ENCODE measurements at places on chromosomes 5 and 9.

DNA sequence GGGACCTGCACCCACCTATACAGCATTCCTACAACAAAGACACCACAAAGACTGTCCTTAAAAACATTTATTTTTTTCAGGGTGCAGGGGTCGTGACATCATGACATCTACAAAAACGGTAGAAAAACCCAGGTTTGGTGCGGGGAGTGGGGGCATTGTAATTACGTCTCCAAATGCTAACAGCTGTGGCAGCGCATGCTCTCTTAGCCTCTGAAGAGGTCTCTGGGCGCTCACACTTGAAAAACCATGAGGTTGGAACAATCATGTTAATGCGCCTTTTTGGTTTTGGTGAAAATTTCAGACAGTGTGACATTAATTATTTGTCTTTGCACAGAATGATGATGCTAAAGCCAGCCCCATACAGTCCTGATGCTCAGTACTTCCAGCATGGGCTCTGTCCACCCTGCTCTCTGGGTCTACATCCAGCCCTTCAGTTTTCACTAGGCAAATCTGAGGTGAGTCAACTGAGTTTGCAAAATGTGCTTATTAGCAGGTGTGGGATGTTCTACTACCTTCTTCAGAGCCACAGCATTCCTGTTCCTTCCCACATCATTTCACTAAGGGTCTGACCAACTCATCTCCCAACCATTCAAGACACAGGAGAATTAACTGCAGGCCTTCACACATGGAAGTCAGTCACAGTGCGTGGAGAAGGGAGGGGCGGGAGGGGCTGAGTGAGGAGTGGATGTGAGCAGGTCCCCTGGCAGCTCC lies 14.1 kb downstream of the ALDH1B1 start:
- no peak for DNase-seq

- DNase-seq, result no peak
Observed at GRCh38 chr5:110817459-110817858, 78.7 kb downstream of the SLC25A46 start.

GRCh38 chr5:6194261-6194875 lies 184.0 kb downstream of the MED10 start:
- DNase-seq, result no peak

DNA sequence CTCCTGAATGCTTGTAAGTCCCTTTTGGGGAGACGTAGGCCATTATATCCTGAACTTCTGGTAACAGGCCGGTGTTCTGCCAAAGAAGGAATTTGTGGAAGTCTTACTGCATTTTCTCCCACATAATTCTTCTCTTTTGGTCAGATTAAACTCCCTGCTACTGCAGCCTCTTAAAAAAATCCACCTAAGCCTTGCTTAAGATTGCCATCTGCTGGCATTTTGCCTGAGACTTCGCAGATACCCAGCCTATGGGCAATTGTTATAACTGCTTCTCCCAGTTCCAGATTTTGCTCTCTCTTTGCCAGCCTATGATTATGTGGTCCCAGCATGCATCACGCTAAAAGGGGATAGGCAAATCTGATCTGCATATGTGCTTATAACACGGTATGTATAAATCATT lies 391.6 kb upstream of the CHD1 start:
- no peak for DNase-seq

DNA sequence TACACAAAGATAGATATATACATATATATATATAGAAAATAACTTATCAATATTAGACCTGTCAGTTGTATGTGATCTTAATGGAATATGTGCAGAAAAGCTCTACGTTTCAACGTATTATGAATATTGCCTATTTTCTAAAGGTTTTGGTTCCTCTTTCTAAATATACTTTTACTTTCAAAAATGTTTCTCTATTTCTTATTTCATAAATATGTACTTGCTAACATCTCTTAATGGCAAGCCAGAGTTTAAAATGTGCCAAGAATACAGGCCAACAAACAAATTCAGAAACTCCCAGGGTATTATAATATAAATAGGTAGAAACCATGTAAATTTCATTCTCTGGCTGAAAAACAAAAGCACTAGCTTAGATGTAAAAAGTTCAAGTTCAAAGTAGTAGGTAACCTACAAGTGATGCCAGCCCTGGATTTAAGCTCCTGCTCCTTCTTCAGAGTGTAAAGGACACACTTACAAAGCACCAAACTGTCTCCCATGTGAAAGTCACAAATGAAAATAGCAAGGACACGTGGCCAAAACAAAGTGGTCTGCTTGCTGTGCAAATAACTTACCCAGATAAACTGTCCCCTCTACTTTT lies 685.1 kb upstream of the DMAC1 start:
- no peak for DNase-seq

DNA sequence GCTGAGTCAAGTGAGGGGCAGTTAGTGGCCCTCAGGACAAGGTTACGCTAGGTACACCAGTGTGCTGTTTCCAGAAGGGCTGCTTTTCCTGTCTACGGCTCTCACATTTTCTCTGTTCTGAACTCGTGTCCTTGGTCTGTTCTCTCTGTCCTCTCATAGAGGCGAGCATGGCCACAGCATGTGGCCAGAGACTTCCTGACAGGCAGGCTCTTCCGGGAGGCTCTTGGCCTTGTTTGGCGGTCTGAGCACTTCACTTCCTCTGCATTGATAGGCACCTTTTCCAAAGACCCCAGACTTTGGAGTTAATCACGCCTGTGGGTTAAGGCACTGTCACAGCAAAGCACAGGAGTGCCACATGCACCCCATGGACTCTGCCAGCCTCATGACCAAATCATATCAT lies 1.2 kb downstream of the CKMT2 start:
- no peak for DNase-seq

- no peak for DNase-seq
Observed at GRCh38 chr5:32222723-32223470, 48.8 kb upstream of the GOLPH3 start.

- peak; percentile 14 for DNase-seq
Observed at GRCh38 chr9:31119890-31120454, 1264.5 kb upstream of the ACO1 start.

GRCh38 chr5:120017513-120017912 lies 388.2 kb downstream of the FAM170A start:
- DNase-seq, result no peak

GRCh38 chr5:71600783-71601182 lies 13.6 kb downstream of the MCCC2 start:
- DNase-seq, result no peak

DNA sequence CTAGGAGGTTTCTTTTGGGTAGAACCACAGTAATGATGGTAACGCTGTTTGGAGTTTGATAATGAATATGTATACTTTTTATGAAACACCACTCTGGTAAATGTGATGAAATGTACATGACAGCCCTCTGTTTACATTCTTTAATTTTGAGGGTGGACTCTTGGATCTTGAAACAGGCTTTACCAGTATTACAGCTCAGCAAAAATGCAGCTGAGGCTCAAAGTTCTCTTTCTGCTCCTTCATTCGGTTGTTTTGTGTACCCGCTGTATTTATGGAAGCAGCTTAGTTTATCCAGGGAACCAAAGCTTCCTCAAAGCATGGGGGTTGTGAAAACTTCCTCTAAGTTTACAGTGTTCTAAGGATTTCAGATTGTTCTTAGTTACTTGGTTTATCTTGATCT lies 11.1 kb downstream of the GAPVD1 start:
- DNase-seq, result no peak

- DNase-seq, result no peak
Observed at GRCh38 chr5:41809128-41809527, 61.1 kb downstream of the OXCT1 start.

DNA sequence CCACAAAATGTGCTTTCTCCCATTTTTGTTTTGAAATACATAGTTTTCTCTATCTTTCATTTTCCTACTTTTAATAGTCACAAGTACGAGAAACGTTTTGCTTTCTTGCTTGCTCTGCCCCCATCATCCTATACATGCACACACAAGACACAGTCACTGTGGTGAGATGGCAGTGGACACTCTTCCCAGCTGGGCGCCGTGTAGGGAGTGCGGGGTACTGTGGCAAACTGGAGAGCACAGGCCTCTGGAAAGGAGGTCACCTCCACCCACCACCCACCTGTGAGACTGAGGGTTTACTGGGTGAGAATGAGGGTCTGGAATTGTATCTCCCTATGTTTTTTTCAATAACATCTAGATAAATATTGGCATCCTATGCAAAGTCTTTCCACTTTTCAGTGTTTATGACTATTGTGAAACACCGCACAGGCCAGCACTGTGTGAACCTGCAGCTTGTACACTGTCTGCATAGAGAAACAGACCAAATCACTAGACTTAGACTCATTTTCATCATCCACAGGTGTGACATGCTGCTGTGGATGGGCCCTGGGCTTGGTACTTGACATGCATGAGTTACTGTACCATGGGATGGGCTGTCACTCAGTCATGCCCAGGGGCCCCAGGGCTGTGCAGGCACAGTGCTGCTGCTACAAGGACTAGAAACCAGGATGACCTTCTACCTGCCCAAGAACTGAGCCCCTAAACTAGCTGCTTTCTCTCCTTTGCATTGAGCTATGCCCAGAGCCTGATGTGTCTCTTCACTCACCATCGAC lies 118.1 kb upstream of the LMX1B start:
- DNase-seq, result no peak

GRCh38 chr9:134742822-134743535 lies 101.4 kb downstream of the COL5A1 start:
- DNase-seq, result no peak

- no peak for DNase-seq
Observed at GRCh38 chr5:141623186-141623585, 4.4 kb upstream of the DIAPH1 start.

DNA sequence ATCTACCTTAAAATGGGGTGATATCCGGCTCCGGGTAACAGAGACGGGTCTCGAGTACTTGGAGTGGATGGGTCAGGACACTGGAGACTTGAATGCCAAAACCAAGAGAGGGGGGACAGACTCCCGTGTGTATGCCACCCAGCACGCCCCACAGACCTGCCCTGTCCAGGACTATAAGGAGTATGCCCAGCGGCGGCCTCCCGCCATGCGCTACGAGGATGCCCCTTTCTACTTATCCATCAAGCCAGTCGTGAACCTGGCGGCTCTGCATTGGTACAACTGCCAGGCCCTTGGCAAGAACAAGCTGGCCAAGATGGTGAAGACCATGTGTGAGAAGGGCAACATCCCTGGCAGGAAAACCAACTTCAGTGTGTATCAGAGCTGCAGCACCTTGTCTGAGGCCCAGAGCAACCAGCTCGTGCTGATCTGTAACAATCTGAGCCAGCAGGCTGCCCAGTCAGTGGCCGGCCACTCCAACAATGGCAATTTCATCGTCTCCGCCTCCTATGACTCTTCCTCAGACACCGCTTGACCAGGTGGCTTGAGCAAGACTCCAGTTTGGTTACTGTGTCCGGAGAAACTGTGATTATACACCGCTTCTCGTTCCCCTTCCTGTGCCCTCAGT lies 99.4 kb downstream of the INIP start:
- DNase-seq, result no peak

GRCh38 chr5:98709681-98710080 lies 63.8 kb upstream of the RGMB start:
- DNase-seq, result no peak

- no peak for DNase-seq
Observed at GRCh38 chr9:3018691-3019230, 174.9 kb upstream of the PUM3 start.

DNA sequence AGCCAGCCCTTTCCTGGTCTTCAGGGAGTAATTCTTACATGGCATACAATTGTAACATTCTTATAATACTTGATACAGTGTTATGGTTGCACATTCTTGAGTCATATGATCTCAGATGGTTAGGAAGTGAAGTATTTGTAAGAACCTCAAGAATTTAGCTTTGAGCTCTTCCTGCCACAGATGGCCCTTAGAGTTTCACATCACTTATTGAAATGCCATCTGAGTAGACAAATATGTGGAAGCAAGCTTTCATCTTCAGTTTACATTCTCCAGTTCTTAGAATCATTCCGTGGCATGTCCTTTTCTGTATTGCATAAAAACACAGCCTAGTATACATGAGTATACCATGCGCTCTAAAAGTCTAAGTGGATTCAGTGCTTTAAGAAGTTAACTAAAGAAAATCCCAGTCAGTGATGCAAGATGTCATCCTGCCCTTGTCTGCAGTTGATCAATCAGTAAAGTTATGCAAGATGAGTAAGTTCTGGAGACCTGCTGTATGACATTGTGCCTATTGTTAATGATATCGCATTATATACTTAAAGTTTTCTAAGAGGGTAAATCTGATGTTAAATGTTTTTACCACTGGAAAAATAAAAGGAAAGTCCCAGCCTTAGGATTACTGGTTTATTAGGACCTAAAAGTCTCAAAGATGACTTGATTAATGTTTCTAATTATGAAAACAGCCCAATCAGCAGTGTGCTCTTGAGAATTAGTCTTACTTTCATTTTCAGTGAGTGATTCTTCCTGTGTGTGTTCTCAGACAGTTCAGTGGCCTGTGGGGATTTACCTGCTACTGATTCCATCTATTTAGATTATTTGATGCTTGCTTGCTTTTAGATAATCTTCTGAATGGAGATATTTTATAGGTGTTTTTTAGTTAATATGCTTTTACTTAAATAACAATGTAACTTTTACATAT lies 29.4 kb downstream of the RHOBTB3 start:
- no peak for DNase-seq

DNA sequence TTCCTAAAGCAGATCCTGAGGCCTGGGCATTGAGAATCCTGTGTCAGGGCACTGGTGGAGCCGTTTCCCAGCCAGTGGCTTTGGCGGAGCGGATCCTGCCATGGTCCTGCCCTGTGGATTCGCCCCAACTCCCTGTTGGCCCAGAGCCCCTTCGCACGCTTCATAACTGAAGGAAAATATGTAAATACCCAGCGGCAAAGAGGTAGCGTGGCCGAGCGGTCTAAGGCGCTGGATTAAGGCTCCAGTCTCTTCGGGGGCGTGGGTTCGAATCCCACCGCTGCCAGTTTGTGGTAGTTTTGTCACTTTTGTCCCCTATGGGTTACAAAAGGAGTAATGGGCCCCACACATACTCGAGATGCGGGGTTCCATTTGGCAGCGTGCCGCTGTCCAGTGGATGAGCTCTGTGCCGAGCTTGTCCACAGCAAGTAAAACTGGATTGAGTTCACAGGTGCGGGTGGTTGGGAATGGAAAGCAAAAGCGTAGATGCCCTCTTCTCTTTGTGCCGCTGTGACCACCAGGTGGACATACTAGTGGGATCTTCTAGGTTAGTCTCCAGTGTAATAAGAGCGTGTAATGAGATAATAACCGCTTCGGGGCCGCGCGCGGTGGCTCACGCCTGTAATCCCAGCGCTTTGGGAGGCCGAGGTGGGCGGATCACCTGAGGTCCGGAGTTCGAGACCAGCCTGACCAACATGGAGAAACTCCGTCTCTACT lies 17.3 kb downstream of the TRIM7 start:
- DNase-seq, result peak; percentile 91

DNA sequence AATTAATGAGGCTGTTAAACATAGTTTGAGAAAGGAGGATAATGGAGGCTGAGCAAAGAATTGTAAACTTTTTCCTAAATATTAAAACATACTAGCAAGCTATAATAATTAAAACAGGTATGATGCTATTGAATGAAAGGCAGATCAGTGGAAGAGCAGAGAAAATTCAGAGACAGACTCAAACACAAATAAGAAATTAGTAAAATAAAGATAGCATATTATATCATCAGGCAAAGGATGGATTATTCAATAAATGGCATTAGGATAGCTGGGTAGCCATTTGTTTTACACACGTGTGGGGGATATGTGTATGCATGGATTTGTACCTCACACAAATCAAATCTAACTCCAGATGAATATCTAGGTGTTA lies 50.6 kb downstream of the MRPS27 start:
- DNase-seq, result no peak

GRCh38 chr9:96448546-96449170 lies 1.3 kb upstream of the HABP4 start:
- DNase-seq, result no peak

- no peak for DNase-seq
Observed at GRCh38 chr5:55072666-55073065, 29.8 kb upstream of the GZMA start.

GRCh38 chr9:135879619-135880018 lies 27.7 kb downstream of the CAMSAP1 start:
- DNase-seq, result no peak

GRCh38 chr9:28774433-28775235 lies 1201.4 kb upstream of the C9orf72 start:
- peak; percentile 38 for DNase-seq

Measured in hematopoietic multipotent progenitor cell treated with erythropoietin and hydrocortisone succinate and interleukin-3 and kit ligand, for 8 days (in vitro differentiated cells).